ENCODE measurements at places on chromosomes 11 and 22. TPM values are rescaled to one million over a fixed set of nuclear protein-coding genes. Genes with fewer than 3 reads are reported as not detected.

DNA sequence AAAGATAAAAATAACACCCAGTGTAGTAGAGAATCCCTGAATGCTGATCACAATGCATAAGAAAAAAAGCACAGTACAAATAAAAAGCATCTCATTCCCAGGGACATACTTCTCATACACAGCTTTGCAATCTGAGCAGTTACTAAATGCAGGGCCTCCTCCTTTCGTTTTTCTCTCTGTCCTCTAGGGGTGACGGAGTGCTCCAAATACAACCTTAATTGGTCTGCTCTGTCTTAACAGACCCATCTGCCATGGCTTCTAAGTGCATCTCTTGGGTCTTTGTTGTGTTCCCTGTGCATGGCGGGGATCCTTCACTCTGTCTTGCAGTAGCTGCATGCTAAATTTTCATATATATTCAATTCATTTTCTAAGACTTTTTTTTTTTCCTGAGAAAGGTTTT, 1114.2 kb upstream of the RAG2 start:
- no peak overlapping the region for H3K4me3 ChIP-seq
- H3K27ac ChIP-seq: no peak overlapping the region
- no peaks in the 10 kb centered on the region for H3K4me1 ChIP-seq
- no peaks in the 10 kb centered on the region for H3K36me3 ChIP-seq
- no peaks in the 10 kb centered on the region for H3K27me3 ChIP-seq

DNA sequence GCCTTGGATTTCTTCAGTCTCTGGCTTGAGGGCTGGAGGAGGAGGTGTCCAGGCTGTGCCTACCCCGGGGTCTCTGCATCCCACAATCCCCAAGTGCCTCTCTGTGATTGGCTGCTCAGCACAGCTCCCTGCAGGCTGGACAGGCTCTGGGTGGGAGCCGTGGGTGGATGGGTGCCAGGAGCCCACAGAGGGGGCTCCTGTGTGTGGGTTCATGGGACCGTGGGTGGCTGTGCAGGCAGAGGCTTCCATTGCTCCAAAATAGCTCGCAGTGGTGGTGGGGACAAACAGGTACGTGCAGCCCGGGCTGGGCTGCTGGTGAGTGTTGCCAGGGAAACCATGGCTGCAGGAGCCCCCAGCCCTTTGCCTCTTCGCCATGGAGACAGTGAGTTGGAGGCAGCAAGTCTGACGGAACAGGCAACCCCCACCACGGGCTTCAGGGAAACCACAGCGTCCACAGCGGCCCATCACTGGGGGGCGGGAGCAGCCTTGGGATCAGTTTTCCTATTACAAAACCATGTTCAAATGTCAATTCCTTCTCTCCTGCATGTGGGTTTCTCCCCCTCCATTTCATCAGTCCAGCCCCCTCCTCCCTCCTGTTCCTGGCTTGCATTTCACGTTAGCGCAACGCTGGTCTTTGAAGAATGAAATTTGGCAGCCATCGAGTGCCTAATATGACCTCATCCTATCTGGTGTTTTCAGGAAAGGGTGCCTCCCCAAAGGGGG, 155.2 kb downstream of the TRIM29 start:
- H3K27ac ChIP-seq: no peak overlapping the region
- no peak overlapping the region for H3K4me3 ChIP-seq
- DNase-seq: no peak
- H3K27me3 ChIP-seq: no peaks in the 10 kb centered on the region
- no peaks in the 10 kb centered on the region for H3K36me3 ChIP-seq

DNA sequence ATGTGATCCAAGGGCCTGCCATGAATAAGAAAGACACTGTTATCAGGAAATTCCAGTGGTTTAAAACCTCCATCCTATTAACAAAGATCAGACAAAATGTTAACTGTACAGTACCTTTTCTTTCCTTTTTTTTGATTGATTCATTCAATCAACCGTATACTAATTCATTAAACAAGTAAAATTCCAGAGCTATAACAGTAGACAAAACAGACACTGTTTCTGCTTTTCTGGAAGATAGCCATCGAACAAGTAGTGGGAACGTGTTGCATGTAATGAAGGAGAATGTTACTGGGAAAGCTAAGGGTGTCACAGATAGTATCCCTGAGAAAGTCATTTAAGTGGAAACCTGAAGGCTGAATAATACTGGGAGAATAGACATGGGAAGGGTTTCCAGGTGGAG, 73.7 kb upstream of the ALKBH3 start:
- H3K4me1 ChIP-seq: no peaks in the 10 kb centered on the region
- H3K36me3 ChIP-seq: peaks cover 5% of the 10 kb centered on the region
- no peak overlapping the region for H3K27ac ChIP-seq
- H3K27me3 ChIP-seq: no peaks in the 10 kb centered on the region
- H3K4me3 ChIP-seq: no peak overlapping the region

DNA sequence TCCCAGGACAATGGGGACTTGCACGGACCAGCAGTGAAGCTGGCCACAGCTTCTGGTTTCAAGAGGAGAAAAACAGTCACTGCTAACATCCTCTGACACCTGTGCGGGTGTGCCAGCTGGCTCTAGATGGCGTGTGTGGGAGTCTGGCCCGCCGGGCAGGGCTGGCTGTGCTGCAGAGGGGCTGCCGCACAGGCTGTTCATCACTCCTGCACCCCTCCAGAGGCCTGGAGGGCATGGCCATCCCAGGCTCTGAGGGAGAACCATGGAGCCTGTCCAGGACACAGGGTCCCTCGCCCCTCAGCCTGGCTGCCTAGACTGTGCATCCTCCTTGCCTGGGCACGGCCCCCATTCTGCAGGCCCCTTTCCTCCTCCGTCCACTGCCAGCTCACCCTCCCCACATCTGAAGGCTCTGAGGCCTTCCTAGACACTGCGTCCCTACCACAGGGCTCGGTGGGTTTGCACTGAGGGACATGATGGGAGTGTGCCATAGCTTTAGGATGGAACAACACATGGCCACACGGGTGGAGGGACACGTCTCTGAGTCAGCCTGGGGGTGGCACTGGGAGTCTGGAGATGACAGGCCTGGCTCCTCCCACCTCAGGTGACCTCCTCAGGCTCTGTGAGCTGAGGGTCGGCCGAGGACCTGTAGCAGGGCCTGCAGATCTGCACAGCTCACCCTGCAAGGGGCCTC, 42.1 kb upstream of the GNB1L start:
- H3K27ac ChIP-seq: no peak overlapping the region
- H3K27me3 ChIP-seq: no peaks in the 10 kb centered on the region
- no peak for DNase-seq
- no peak overlapping the region for H3K4me3 ChIP-seq
- no peaks in the 10 kb centered on the region for H3K36me3 ChIP-seq
- H3K4me1 ChIP-seq: peaks cover 8% of the 10 kb centered on the region

Gene TIGD3
- total RNA-seq: 6.1 TPM

Gene SAA1
- total RNA-seq: not detected

Gene TMEM191B
- 8.3 TPM for total RNA-seq

Gene GTSE1
- total RNA-seq: 0.17 TPM

Gene OR10A2
- not detected for total RNA-seq
